ENCODE measurements at places on chromosomes 11 and 22.
A peak's percentile ranks its signal among the peaks of the same experiment; 100 is the strongest.

GRCh38 chr11:7673724-7674434, 579 bp upstream of the CYB5R2 start:
- no peak for DNase-seq
- peak overlapping the region; percentile 75 for H3K4me3 ChIP-seq
- no peaks in the 10 kb centered on the region for H3K36me3 ChIP-seq
- H3K27me3 ChIP-seq = peaks cover 35% of the 10 kb centered on the region
- peaks cover 6% of the 10 kb centered on the region for H3K4me1 ChIP-seq

- peaks cover 7% of the 10 kb centered on the region for H3K36me3 ChIP-seq
- H3K4me1 ChIP-seq = peaks cover 17% of the 10 kb centered on the region
- H3K27ac ChIP-seq = peak overlapping the region; percentile 37
- no peak overlapping the region for H3K4me3 ChIP-seq
These were observed 63.4 kb downstream of the GRAMD1B start for GRCh38 chr11:123493349-123494063.

GRCh38 chr22:39275814-39276439, 31.1 kb upstream of the PDGFB start:
- no peak overlapping the region for H3K4me3 ChIP-seq
- no peak for DNase-seq
- H3K4me1 ChIP-seq = no peaks in the 10 kb centered on the region
- H3K27me3 ChIP-seq = peaks cover 9% of the 10 kb centered on the region
- no peaks in the 10 kb centered on the region for H3K36me3 ChIP-seq

GRCh38 chr11:103652013-103652412, 384.4 kb upstream of the DDI1 start:
- no peak overlapping the region for H3K27ac ChIP-seq
- no peaks in the 10 kb centered on the region for H3K36me3 ChIP-seq
- no peak overlapping the region for H3K4me3 ChIP-seq
- peaks cover 2% of the 10 kb centered on the region for H3K27me3 ChIP-seq
- no peaks in the 10 kb centered on the region for H3K4me1 ChIP-seq

GRCh38 chr11:121437686-121438078, 14.4 kb upstream of the SORL1 start:
- no peak overlapping the region for H3K27ac ChIP-seq
- H3K36me3 ChIP-seq = peaks cover 8% of the 10 kb centered on the region
- no peak overlapping the region for H3K4me3 ChIP-seq

DNA sequence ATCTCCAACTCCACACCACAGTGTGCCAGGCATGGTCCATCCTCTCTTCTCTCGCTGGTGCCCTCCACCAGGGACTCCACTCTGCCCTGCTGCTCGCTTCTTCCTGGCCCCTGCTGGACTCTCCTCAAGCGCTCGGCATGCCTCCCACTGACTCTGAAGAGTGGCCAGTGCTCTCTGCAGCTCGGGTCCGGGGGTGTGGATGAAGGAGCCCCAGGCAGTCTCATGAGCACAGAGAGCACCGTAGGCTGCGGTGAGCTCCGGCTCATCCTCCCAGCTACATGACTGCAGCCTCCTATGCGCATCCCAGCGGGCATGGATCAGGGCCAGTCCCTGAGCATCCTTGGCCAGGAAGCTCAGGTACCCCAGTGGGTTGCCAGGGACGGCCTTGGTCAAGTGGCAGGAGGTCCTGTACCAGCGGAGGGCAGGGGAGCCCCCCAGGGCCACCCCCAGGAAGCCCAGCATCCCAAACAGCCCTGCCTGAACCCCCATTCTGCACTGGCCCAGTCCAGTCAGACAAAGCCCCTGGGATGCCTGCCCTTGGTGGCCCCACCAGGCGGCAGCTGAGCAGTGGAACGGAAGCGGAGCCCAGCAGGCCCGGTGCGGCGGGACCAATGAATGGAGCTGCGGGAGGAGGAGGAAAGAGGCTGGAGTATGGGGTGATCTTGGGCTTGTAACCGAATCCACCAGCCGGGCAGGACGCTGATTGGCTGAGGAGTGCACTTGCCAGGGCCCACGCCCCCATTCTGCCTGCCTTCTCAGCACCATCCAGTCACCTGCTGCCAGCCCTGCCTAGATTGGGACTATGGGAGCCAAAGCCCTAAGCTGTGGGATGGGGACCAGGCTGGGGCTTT, at the start of gene PLA2G3:
PLA2G3 (minus strand) TSS at position 643 of the 851 bp plus-strand sequence; CDS start at position 489, 154 bp downstream.
- no peaks in the 10 kb centered on the region for H3K27me3 ChIP-seq
- H3K36me3 ChIP-seq = no peaks in the 10 kb centered on the region
- no peak within 1 kb of the TSS for H3K27ac ChIP-seq

- H3K4me3 ChIP-seq = no peak overlapping the region
- no peaks in the 10 kb centered on the region for H3K36me3 ChIP-seq
- no peak for DNase-seq
- H3K4me1 ChIP-seq = peaks cover 11% of the 10 kb centered on the region
- no peak overlapping the region for H3K27ac ChIP-seq
These were observed 29.8 kb downstream of the MTMR3 start for GRCh38 chr22:29912605-29913398.

GRCh38 chr11:116933961-116934360, 96.5 kb upstream of the APOA1 start:
- peaks cover 8% of the 10 kb centered on the region for H3K36me3 ChIP-seq
- no peak overlapping the region for H3K4me3 ChIP-seq
- H3K4me1 ChIP-seq = peaks cover 30% of the 10 kb centered on the region
- no peak for DNase-seq
- H3K27ac ChIP-seq = no peak overlapping the region

DNA sequence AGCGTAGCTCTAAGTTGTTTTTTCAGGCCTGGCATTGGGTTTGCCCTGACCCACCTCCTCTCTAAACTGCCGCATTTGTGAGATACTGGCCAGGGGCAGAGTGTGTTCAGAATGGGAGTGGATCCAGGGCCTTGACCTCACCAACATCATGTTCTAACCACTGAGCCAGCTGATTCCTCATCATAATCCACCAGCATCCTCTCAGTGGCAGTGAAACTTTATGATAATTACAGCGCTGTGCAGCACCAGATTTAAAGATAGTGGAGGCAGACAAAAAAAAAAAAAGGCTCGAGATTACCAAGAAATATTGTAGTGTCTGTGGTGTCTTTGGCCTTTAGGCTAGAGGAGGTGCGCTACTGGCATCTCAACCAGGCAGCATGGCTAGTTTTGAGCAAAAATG, 53.0 kb downstream of the KREMEN1 start:
- no peaks in the 10 kb centered on the region for H3K36me3 ChIP-seq
- peaks cover 6% of the 10 kb centered on the region for H3K27me3 ChIP-seq
- H3K4me1 ChIP-seq = peaks cover 24% of the 10 kb centered on the region

GRCh38 chr11:31649129-31649966, 139.8 kb downstream of the ELP4 start:
- H3K27me3 ChIP-seq = no peaks in the 10 kb centered on the region
- H3K4me3 ChIP-seq = no peak overlapping the region

DNA sequence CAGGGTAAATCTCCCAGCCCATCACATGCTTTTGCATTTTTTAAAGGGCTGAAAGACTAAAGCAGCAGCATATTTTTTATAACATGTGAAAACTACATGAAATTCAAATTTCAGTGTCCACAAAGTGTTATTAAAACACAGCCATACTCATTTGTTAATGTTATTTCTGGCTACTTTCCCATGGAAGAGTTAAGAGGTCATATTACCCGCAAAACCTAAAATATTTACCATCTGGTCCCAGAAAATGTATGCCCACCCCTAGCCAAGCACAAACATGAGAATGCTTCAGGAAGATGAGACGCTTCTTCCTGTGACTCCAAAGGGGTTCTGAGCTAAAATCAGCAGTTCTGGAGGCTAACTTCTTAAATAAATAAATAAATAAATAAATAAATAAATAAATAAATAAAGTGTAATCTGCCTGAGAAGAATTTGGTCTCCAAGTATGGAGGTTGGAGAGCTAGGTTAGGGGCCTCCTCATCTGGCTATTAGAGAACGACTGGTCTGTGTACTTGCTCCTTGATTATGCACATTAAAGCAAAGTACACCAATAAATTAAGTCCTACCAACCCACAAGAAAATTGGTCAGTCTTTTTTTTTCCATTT, 9.7 kb downstream of the IMMP1L start:
- H3K4me3 ChIP-seq = no peak overlapping the region
- no peaks in the 10 kb centered on the region for H3K27me3 ChIP-seq
- DNase-seq = no peak
- no peak overlapping the region for H3K27ac ChIP-seq
- H3K36me3 ChIP-seq = peaks cover 32% of the 10 kb centered on the region

- H3K27ac ChIP-seq = no peak overlapping the region
- H3K27me3 ChIP-seq = peaks cover 11% of the 10 kb centered on the region
- no peak for DNase-seq
- no peaks in the 10 kb centered on the region for H3K4me1 ChIP-seq
- no peaks in the 10 kb centered on the region for H3K36me3 ChIP-seq
These were observed 178.0 kb downstream of the HIPK3 start for GRCh38 chr11:33435216-33435615.

DNA sequence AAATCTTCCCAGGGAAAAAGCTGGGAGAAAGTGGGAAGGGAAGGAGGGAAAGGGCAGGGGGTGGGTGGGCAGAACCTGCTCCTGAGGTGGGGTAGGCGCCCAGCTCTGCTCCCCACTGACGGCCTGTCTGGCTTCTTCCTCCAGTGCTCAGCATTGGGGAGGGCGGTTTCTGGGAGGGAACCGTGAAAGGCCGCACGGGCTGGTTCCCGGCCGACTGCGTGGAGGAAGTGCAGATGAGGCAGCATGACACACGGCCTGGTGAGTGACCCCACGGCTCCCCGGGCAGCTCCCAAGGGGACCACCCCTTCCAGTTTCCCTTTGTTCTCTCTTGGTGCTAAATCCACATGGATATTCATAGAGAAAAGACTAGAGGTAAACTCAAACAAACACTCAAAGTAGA, 25.9 kb downstream of the SHANK3 start:
- H3K4me3 ChIP-seq = no peak overlapping the region
- DNase-seq = no peak
- H3K27me3 ChIP-seq = no peaks in the 10 kb centered on the region

- no peak overlapping the region for H3K27ac ChIP-seq
- H3K36me3 ChIP-seq = no peaks in the 10 kb centered on the region
- H3K27me3 ChIP-seq = no peaks in the 10 kb centered on the region
- no peaks in the 10 kb centered on the region for H3K4me1 ChIP-seq
- DNase-seq = no peak
These were observed 12.1 kb downstream of the TRIM51 start for GRCh38 chr11:55895216-55895615.

DNA sequence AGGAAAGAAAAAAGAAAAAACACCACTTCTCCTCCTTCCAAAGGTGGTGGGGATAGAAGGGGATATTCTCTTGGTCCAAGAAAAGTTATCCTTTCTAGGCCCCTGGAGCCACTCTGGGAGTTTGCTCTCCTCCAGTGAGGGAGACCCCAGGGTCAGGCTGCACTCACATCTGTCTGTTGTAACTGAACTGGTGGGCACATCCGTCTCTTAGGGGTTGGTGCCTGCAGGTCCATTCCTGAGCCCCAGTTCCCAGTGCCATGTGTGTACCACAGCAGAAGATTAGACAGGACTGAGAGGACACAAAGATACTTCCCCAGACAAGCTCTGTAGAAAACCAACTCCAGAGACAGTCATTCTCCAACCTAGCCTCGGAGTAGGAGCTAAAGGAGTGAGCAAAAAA, 3.1 kb upstream of the ATG2A start:
- no peak overlapping the region for H3K4me3 ChIP-seq
- no peaks in the 10 kb centered on the region for H3K27me3 ChIP-seq
- no peaks in the 10 kb centered on the region for H3K36me3 ChIP-seq
- H3K4me1 ChIP-seq = peaks cover 24% of the 10 kb centered on the region
- DNase-seq = no peak
- H3K27ac ChIP-seq = no peak overlapping the region
